ENCODE measurements at places on chromosomes 16 and 17.

DNA sequence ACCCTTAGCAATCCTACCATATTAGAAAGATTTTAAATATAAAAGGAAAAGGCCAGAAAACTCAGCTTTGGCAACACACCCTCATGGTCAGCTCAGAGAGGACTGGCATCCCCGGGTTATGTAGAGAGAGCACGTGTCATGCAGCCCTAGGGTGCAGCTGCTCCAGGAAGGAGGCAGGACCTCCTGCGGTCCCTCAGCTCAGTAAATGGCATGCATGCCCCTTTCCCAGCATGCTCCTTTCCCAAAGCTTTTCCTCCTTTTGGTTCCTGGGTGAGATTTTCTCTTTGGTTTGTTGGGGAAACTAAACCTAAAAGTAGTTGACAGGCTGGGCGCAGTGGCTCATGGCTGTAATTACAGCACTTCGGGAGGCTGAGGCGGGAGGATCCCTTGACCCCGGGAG, 3.9 kb downstream of the GAN start:
- H3K27me3 ChIP-seq, result no peaks in the 10 kb centered on the region
- peak overlapping the region; percentile 60 for H3K27ac ChIP-seq
- H3K36me3 ChIP-seq, result peaks cover 3% of the 10 kb centered on the region
- DNase-seq, result no peak
- H3K4me1 ChIP-seq, result peaks cover 80% of the 10 kb centered on the region

- no peak for DNase-seq
- H3K27ac ChIP-seq, result no peak overlapping the region
- H3K27me3 ChIP-seq, result peaks cover 40% of the 10 kb centered on the region
Measured at GRCh38 chr16:87541872-87542234, 49.0 kb upstream of the ZCCHC14 start.

GRCh38 chr16:79269211-79269863, 331.2 kb downstream of the MAF start:
- peaks cover 2% of the 10 kb centered on the region for H3K36me3 ChIP-seq
- peak overlapping the region; percentile 85 for H3K27ac ChIP-seq
- H3K27me3 ChIP-seq, result peaks cover 20% of the 10 kb centered on the region
- peak; percentile 85 for DNase-seq
- H3K4me1 ChIP-seq, result peaks cover 95% of the 10 kb centered on the region
- H3K4me3 ChIP-seq, result peak overlapping the region; percentile 82

DNA sequence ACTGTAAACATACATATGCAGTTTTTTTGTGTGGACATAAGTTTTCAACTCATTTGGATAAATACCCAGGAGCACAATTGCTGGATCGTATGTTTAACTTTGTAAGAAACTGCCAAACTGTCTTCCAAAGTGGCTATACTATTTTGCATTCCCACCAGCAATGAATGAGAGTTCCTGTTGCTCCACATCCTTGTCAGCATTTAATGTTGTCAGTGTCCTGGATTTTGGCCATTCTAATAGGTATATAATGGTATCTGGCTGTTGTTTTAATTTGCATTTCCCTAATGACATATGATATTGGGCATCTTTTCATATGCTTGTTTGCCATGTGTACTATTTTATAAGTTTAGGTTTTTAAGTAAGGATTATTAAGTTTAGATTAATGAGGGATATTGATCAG, 14.1 kb downstream of the TANGO6 start:
- H3K27ac ChIP-seq, result no peak overlapping the region
- no peaks in the 10 kb centered on the region for H3K27me3 ChIP-seq
- no peak overlapping the region for H3K4me3 ChIP-seq
- no peaks in the 10 kb centered on the region for H3K36me3 ChIP-seq
- no peak for DNase-seq

GRCh38 chr17:2025622-2026309, 632 bp upstream of the RTN4RL1 start:
- H3K4me3 ChIP-seq, result peak overlapping the region; percentile 84
- H3K4me1 ChIP-seq, result peaks cover 22% of the 10 kb centered on the region
- peak; percentile 40 for DNase-seq
- peaks cover 43% of the 10 kb centered on the region for H3K27me3 ChIP-seq

- no peak for DNase-seq
- H3K4me3 ChIP-seq, result no peak overlapping the region
- no peaks in the 10 kb centered on the region for H3K27me3 ChIP-seq
- H3K27ac ChIP-seq, result no peak overlapping the region
Measured at GRCh38 chr17:82006468-82007227, 16.0 kb downstream of the CENPX start.
